ENCODE measurements at places on chromosomes 5 and 9.

- DNase-seq = no peak
These were observed 42.7 kb upstream of the COL5A1 start for GRCh38 chr9:134598884-134599245.

GRCh38 chr5:5632678-5633077 lies 210.2 kb downstream of the ICE1 start:
- no peak for DNase-seq

DNA sequence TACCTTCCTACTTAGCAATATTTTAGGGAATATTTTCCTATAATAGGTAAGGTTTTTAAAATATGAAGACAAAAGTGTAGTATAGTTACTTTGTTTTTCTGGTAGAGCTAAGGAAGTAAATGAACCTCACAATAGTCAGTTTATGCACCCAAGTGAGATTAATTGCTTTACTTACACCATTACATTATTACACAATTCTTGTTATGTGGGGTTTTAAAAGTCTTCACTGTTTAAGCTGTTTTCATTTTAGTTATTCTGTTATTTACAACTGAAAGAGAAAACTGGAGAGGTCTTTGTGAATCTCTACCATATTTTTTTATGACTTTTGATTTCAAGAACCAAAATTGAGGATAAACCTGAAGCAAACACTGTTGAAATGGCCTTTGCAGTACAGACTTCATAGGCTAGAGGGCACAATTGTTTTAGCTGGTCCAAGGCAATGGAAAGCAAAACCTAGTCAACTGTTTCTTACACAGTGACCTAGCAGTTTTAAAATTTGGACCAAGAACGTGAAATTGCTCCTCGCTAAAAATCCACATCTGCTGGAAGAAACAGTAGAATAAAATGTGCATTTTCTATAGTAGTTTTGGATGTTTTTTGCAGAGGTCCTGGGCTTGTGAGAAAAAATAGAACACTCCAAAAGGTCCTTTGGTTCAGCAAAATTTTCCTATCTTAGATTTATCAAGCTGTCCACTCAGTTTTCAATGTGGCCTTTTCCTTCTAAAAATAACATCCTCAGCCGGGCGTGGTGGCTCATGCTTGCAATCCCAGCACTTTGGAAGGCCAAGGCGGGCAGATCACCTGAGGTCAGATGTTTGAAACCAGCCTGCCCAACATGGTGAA lies 66.4 kb upstream of the FER start:
- DNase-seq = no peak

- DNase-seq = no peak
These were observed 21.2 kb downstream of the ADAM19 start for GRCh38 chr5:157554179-157555036.

- DNase-seq = no peak
These were observed 279.9 kb downstream of the ASTN2 start for GRCh38 chr9:117134826-117135500.

- DNase-seq = no peak
These were observed 3.4 kb upstream of the COL15A1 start for GRCh38 chr9:98940276-98940675.

GRCh38 chr9:3088219-3088618 lies 244.3 kb upstream of the PUM3 start:
- DNase-seq = no peak

- DNase-seq = no peak
These were observed 13.0 kb downstream of the TNIP1 start for GRCh38 chr5:151067632-151068432.

GRCh38 chr5:115532517-115532916 lies 12.1 kb downstream of the FEM1C start:
- no peak for DNase-seq

DNA sequence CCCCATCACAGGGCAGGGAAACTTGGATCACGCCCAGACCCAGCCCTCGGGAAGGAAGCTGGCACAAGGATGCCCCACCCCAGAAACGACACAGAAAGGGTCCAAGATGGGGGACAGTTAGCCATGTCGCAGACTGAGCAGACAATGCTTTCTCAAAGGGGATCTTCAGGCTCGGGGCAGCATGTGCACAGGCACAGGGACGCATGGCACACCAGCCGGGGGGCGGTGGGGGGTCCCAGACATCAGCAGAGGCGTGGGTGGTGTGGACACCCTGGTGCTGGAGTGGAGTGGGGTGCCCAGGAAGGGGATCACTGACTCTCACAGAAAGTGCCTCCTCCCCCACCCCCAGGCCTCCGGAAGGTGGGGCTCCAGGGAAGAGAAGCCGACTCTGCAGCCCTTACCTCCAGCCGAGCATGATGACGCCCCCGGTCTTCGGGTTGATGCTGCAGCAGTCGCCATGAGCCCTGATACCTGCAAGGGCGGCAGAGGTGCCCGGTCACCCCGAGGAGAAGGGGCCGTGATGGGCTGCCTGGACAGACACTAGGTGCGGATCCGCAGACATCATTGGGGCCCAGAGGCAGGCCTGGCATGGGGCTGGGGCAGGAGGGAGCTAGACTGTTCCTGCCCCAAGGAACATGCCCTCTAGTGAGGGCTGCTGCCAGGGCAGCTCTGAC lies 44.5 kb upstream of the ZNF354A start:
- no peak for DNase-seq

- DNase-seq = no peak
These were observed 139.3 kb downstream of the ARRDC3 start for GRCh38 chr5:91243852-91244251.

- DNase-seq = no peak
These were observed 153.6 kb downstream of the FGF18 start for GRCh38 chr5:171573021-171573420.

- DNase-seq = no peak
These were observed 118.6 kb downstream of the GABBR2 start for GRCh38 chr9:98590101-98590500.

DNA sequence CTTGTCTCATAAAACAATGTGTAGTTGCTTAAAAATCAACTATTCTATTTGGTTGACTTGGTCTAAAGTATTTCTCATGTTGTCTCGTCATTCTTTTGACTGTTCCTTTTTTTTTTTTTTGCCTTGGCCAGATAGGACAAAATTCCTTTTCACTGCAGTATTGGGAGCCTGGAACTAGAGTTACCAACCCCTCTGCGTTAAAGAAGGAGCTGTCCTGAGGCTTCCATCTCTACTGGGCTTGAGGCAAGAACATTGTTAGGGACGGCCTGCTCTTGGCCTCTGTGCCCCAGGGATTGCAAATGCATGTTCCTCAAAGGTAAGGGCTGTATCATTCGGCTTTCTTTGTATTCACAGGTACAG lies 1.4 kb upstream of the NPR2 start:
- no peak for DNase-seq

DNA sequence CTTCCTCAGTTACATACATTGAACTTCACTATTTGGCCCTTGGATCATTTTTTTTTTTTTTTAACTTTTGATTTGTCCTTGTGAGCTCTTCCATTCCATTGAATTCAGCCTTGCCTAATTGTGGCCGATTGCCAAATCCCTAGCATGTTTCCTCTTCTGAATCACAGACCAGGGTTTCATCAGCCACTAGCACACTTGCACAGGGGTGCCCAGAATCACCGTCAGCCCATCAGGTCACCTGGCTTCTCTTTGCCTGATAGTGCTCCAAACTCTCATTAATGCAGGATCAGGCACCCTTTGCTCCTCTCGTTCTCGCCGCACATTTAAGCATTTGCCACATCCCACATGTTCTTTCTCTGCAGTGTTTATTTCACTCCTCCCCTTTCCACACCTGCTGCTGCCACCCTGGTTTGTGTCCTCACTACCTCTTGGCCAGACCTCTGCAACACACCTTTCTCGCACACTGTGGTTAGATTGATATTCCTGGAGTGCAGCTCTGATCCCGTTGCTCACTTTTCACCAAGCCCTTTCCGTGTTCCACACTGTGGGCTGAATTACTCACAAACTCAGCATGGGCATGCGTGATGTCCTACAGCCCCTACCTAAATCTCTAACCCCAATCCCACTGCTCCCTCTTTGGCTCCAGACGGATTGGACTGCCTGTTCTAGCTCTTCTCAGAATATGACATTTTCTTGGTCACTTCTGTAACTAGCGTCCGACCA lies 9.8 kb downstream of the PIK3R1 start:
- no peak for DNase-seq

GRCh38 chr9:134182554-134183085 lies 18.3 kb upstream of the RNU6ATAC start:
- no peak for DNase-seq

DNA sequence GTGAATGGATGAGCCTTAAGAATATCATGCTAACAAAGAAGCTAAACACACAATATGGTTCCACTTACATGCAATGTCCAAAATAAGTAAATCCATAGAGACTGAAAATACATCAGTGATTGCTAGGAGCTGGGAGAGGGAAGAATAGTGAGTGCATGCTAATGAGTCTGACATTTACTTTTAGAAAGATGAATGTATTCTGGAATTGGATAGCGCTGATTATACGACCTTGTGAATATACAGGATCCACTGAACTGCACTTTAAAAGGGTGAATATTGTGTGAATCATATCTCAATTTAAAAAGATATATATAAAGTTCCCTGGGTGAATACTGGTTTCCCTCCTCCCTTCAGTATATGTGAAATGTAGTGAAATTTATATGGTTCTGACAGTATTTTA lies 46.2 kb downstream of the LOX start:
- no peak for DNase-seq

DNA sequence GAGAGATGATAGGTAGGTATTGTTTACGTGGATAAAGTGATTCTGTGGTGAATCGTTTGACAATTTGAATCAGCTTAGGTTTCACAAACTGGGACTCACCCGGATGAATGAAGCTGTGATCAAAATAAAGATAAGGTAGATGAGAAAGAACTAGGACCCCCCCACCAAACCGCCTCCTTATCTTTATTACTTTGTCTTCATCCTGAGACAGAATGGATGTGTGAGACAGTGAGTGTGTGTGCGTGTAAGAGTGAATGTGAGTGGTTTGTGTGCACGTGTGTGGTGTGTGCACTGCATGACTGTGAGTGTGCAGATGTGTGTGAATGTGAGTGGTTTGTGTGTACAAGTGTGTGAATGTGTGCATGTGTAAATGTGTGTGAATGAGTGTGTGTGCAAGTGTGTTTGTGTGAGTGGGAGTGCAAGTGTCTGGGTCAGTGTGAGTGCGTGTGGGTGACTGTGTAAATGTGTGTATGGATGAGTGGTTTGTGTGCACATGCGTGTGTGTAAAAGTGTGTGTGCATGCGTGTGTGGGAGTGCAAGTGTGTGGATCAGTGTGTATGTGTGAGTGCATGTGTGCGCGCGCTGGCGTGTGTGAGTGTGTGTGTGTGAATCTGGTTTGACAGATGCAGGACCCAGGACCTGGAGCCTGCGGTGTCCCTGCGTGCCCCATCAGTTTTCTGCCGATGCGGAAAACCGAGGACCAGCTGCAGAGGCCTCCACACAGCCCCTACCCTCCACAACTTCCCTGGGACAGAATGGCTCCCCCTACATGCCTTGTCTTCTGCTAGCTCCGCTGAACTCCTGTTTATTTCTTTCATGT lies 11.4 kb upstream of the ENG start:
- DNase-seq = no peak

GRCh38 chr5:150066901-150067396 lies 19.4 kb downstream of the CSF1R start:
- DNase-seq = no peak

DNA sequence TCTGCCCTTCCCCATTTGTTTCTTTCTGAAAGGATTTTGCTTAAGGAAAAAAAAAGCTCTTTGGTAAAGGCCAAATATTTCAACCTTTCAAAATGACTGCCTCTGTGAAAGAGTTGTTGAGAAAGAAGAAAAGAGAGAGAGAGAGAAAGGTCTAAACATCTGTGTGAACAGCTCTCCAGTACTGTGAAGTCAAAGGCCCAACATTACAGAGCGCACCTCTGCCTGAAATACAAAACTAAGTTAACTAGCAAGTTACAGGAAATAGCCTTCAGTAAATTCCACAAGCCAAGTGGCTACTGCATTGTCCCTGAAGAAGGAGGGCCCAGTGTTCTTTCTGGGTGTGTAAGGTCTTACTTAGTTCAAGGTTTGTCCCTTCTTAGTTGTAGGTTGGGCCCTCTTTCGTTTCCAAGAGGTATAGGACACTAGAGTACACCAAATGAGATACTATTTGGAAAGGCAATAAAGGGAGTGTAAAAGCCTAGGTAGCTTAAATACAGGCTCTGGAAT lies 104.4 kb downstream of the THBS4 start:
- no peak for DNase-seq

DNA sequence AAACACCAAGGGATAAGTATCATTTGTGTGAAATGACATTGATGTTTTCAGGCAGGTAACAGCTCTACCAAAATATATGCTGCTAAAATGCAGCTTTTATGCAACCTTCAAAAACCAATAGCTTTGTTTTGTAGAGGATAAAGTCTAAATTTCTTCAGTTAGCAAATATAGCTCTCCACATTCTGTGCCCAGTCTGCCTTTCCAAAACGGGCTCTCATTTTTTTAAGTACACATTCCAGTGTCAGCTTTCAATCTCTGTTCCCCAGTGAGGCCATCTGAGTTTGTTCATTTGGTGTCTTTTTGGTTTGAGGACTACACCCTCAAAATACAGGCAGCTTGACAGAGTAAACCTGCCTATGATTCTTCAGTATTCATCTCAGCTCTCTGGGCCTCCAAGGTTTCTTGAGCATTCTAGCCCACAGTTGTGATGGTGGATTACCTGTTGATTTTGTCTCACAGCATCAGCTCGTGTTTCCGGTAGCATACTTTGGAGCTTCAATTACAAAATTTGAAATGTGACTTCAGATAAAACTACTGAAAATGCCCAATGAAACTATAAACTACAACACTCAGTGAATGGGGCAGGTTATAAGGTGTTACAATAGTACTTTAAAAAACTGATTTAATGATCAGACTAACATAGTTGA lies 55.7 kb downstream of the NR3C1 start:
- DNase-seq = no peak
